ENCODE measurements at places on chromosomes 5 and 9. TPM values are rescaled to one million over a fixed set of nuclear protein-coding genes. Genes with fewer than 3 reads are reported as not detected.

DNA sequence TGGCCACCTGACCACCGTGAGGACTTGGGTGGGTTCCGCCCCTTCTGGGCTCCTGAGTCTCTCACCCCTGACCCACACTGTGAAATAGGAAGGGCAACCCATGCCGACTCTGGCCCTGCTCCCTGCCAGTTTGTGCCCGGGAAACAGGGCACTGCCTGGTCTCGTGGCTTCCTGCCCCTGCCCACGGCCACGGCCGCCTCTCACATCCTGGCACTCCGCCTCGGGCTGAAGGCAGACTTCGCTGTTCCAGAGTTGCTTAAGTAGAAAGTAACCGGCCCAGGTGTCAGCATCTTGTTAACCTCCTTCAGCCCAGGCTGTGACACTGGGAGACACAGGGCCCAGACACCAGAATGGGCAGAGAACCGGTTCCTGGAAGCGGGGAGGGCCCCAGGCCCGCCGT, 68.7 kb upstream of the RNU6ATAC start:
- peaks cover 9% of the 10 kb centered on the region for H3K27me3 ChIP-seq
- H3K4me3 ChIP-seq = no peak overlapping the region
- no peaks in the 10 kb centered on the region for H3K36me3 ChIP-seq
- H3K27ac ChIP-seq = no peak overlapping the region
- no peak for DNase-seq

DNA sequence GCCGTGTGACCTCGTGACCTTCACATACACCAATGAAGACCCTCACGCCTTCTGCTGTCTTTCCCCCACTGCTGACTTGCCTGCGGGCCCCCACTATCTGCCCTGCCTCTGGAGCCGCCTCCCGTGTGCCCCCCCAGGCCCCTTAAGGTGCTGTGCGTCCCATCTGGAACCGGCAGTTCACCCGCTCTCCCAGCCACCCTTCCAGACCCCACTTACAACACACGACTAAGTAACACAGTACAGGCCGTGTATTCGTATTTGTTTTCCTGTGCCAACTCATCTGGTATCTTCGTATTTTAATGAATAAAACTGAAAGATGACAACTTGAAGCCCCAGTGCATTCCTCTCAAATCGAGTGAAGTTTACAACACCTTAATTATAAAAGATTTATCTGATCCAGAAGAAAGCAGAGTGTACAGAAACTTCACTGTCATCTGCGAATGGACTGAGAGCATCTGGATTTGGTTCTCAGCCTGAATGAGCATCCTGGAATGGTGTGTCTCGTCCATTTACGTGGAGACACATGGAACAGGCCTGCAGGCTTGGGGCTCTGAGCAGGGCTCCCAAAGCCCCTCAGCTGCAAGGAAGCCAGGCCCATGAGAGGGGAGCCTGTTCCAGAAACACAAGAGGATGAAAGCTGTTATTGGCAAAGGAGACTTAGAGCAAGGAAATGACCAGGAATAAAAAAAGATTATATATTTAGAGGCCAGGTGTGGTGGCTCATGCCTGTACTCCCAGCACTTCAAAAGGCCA, 21.9 kb upstream of the TERT start:
- H3K4me3 ChIP-seq = no peak overlapping the region

- no peaks in the 10 kb centered on the region for H3K27me3 ChIP-seq
- no peaks in the 10 kb centered on the region for H3K36me3 ChIP-seq
- no peak overlapping the region for H3K4me3 ChIP-seq
- H3K4me1 ChIP-seq = no peaks in the 10 kb centered on the region
- no peak overlapping the region for H3K27ac ChIP-seq
Observed at GRCh38 chr5:158819095-158819494, 280.6 kb downstream of the EBF1 start.

DNA sequence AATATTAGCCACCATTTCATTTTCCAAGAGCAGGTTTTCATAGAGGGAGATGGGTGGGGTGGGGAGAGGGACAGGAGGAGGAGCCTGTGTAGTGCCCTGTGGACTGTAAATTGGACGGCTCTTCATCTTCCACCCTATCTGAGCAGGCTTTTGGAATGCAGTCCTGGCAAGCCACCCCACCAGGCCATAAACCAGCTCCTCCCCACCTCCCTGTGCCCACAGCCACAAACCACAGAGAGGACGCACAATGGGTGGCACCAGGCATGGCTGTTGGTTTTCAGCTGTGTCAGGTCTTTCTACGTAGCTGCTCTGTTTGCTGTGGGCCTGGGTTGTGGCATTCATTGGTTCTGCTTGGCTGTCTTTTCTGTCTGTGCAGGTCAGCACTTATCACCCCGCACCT, 58.0 kb downstream of the PLAC8L1 start:
- peak overlapping the region; percentile 55 for H3K27ac ChIP-seq
- no peak overlapping the region for H3K4me3 ChIP-seq
- no peaks in the 10 kb centered on the region for H3K27me3 ChIP-seq

GABBR2 gene
- total RNA-seq = not detected
